ENCODE measurements at places on chromosomes 5 and 9.

DNA sequence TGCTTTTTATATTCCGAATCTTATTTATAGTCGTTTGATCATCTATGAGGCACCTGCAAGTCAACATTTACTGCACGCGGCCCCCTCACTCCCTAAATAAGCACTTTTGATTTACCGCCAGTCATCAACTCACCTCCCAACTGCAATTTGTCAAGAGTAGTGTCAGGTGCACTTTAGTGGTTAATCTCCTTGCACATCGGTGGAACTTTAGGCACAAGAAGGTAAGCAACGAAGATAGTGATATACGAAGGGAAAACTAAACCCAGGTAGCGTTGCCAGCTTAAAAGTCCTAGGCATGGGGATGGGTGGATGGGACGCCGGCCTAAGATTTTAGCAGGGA, 513 bp upstream of the RNF180 start:
- DNase-seq = no peak

DNA sequence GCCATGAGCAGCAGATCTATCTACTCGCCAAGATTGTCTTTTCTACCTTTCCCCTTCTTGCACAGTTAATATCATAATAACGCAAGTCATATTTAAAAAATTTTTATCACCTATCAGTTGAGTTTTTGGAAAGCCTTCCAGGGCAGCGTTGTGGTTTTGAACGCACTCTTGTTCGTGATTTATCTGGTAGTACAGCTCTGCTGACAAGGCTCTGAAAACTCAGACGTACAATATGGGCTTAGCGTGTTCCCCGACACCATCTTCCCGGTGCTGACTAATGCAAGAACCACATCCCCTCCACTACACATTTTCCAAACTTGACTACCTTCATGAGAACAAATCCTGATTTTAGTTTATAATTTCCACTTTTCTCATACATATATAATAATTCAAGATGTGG, 1.6 kb upstream of the NFIL3 start:
- no peak for DNase-seq

DNA sequence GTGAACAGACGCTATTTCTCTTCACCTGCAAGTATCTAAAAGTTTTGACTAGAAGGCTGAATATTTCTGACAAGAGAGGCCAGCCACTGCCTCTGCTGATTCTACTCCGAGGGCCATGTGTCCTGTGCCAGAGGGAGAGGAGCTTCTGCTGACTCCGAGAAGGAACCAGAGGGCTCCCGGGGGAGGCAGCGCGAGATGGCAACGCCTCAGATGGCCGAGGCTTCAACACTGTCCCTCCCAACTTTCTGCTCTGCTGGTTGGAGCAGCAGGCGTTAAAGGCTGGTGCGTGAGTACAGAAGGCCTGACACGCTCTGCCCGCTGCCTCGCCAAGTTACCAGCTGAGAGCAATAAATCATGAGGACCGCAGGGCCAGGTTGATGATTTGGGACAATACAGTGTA, 178.8 kb downstream of the GAPVD1 start:
- no peak for DNase-seq

DNA sequence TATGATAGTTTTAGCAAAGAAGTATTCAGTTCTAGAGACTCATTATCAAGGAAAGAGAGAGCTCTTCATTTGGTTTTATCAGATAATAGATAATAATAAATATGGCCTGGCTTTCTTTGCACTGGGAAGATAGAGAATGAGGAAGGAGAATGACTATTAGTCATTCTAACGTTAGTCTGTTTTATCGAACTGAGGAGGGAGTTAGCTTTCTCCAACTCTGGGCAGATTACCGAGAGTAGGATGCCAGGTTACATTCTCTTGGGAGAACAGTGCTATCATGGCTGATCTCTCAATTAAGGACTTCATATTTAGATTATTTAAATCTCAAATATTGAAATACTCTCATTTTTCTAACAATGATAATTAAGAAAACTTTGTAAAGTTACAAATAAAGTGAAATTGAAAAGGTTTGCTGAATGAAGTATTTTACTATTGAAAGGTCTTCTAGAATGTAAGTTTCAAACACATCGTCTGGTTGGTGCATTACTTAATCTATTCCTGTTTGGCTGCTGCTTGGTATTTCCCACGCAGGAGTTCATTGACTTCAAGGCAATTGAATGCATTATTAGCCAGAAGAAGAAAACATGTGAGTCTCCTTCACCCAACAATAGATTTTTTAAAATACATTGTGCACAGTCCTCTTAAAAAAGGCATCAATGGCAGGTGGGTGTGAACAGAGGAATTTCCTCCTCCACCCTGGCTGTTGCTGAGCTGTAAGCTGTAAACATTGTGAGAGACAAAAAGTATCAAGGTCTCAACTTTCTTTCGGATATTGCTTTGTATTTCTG, 140.8 kb downstream of the C9orf152 start:
- peak; percentile 17 for DNase-seq

- no peak for DNase-seq
Observed at GRCh38 chr9:21708856-21709255, 93.6 kb upstream of the MTAP start.

DNA sequence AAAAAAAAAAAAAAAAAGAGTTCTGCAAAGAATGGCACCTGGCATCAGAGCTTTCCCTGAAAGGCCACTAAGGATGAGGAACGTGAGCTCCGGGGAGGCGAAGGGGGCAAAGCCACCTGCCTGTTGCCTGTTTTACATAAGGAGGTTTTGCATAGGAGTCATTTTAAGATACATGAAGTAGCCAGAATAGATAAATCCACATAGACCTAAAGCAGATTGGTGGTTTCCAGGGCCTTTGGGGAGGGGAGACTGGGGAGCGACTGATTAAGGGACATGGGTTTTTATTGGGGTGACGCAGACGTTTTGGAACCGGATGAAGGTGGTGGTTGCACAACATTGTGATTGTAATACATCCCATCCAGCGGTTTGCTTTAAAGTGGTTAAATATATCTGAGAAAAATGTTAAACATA, 7.1 kb downstream of the NEK6 start:
- DNase-seq = no peak

GRCh38 chr9:22037954-22038690, 29.0 kb upstream of the CDKN2B start:
- DNase-seq = peak; percentile 38

GRCh38 chr9:91812191-91812590, 137.8 kb downstream of the ROR2 start:
- no peak for DNase-seq

GRCh38 chr5:58009754-58010153, 450.1 kb downstream of the PLK2 start:
- no peak for DNase-seq

DNA sequence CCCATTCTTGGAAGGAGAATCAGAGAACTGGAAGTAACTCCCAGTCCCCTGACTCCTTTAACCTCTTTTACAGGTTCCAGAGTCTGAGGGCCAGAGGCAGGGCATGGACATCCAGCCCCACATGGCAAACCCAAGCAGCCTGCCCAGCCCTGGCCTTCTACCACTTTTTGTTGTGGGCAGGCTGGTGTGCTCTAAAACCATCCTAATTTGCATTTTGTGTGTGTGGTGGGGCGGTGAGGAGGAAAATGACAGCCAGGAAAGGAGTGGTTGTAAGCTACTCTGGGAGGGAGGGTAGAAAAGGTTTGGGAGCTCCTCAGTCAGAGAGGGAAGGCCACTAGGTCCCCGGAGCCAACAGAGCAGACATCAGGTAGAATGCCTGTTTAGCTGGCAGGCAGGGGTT, 90.6 kb downstream of the PSD2 start:
- DNase-seq = no peak

DNA sequence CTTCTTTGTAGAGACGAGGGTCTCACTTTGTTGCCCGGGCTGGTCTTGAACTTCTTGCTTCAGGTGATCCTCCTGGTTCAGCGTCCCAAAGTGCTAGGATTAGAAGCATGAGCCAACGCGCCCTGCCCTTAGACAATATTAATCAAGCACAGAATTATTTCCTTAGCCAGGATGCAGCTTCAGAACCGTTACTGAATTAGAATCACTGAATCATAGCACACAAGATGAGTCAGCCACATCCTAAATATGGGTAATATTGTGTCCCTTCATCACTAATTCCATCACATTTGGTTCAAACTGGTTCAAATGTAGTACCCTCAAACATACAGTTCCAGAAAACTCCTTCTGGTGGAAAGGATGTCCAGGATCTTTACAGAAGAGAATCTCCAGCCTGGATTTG, 82.7 kb downstream of the BNC2 start:
- DNase-seq = no peak

GRCh38 chr5:88829054-88829453, 53.9 kb downstream of the MEF2C start:
- peak; percentile 97 for DNase-seq

DNA sequence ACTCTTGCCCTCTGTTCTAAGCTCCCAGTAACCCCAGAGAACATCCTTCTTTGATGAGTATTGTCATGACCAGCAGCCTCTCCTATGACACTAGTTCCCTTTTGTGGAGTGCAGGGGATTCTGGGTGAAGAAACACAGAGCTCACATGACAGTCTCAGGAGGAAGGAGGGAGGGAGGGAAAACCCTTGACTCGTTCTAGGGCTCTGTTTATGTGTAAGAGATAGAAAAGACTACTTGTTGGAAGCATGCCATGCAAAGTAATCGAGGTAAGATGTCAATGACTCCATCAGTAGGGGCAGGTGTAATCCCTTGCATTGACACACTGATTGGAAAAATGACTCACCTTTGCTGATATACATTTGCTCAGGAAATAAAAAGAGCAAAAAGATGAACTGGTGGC, 190.2 kb upstream of the ELL2 start:
- DNase-seq = peak; percentile 9
